Upper lobe of left lung (tissue), 6 donors: ENCODE measurements at places on chromosomes 5 and 9. TPM values are rescaled to one million over a fixed set of nuclear protein-coding genes. Genes with fewer than 3 reads are reported as not detected.

- H3K4me3 ChIP-seq: no peak overlapping the region
- no peaks in the 10 kb centered on the region for H3K36me3 ChIP-seq
Measured at GRCh38 chr9:93958819-93959682, 3.9 kb upstream of the BARX1 start.

- no peaks in the 10 kb centered on the region for H3K27me3 ChIP-seq
- H3K4me3 ChIP-seq: no peak overlapping the region
- no peak overlapping the region for H3K27ac ChIP-seq
- no peak for DNase-seq
- H3K36me3 ChIP-seq: no peaks in the 10 kb centered on the region
Measured at GRCh38 chr5:56191656-56192055, 41.5 kb downstream of the ANKRD55 start.

DNA sequence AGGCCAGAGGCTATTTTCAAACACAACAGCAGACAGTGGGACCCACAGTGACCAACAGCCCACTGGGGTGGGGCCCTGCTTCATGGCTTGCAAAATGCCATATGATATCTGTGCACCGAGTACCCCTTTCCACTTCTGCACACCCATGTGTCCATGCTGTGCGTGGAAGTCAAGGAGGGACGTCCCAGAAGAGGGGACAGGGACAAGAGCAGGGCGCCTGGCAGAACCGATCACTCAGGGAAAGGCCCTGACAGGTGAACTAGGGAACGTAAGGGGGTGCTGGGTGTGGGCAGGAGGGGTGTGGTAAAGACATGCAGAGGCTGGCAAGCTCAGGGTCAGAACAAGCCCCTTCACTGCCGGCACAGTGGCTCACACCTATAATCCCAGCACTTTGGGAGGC, 7.6 kb upstream of the TTLL11 start:
- H3K36me3 ChIP-seq: no peaks in the 10 kb centered on the region
- no peaks in the 10 kb centered on the region for H3K27me3 ChIP-seq
- H3K4me1 ChIP-seq: peaks cover 5% of the 10 kb centered on the region
- H3K4me3 ChIP-seq: no peak overlapping the region
- no peak for DNase-seq

GRCh38 chr5:61790678-61791077, 458.6 kb downstream of the ZSWIM6 start:
- no peak overlapping the region for H3K4me3 ChIP-seq
- H3K36me3 ChIP-seq: no peaks in the 10 kb centered on the region
- H3K27ac ChIP-seq: no peak overlapping the region
- H3K27me3 ChIP-seq: no peaks in the 10 kb centered on the region
- no peak for DNase-seq

DNA sequence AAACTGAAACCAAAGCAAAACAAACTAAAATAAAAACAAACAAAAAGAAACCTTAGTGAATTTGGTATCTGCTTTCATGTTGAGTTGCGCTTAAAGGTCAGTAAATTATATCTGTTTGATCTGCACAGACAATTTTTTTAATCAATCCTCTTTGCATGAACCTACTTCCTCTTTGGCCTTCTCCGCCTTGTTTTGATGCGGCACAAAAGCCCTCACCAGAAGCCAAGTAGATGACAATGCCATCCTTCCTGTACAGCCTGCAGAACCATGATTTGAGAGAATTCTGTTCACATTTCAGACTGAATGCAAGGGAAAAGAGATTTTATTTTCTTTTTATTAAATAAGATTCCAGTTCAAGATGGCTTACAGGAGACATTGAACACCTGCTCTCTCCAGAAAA, 473.6 kb upstream of the FTMT start:
- no peak overlapping the region for H3K27ac ChIP-seq
- no peaks in the 10 kb centered on the region for H3K27me3 ChIP-seq
- H3K4me1 ChIP-seq: no peaks in the 10 kb centered on the region
- H3K4me3 ChIP-seq: no peak overlapping the region
- DNase-seq: no peak

DNA sequence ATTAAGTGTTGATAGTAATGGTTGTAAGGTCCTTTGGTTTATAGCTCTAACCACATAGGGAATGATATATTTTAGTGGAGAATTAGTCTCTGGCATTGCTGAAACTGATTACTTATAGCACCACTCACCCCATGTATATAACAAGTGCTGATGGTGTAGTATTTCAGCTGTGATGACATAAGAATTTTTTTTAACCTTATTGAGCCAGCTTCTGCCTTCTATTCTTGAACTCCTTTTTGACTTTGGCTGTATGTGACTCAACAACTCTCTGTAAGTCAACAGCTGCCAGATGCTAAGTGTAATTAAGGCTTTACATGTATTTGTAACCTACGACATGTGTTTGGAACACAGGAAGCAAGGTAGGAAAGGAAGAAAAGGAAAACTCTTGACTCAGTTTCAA, 929.6 kb upstream of the WWC1 start:
- H3K36me3 ChIP-seq: no peaks in the 10 kb centered on the region
- no peak overlapping the region for H3K27ac ChIP-seq
- no peak for DNase-seq
- H3K27me3 ChIP-seq: no peaks in the 10 kb centered on the region
- no peak overlapping the region for H3K4me3 ChIP-seq

GRCh38 chr5:77337686-77338085, 127.2 kb downstream of the PDE8B start:
- no peaks in the 10 kb centered on the region for H3K4me1 ChIP-seq
- H3K36me3 ChIP-seq: no peaks in the 10 kb centered on the region
- DNase-seq: no peak

DNA sequence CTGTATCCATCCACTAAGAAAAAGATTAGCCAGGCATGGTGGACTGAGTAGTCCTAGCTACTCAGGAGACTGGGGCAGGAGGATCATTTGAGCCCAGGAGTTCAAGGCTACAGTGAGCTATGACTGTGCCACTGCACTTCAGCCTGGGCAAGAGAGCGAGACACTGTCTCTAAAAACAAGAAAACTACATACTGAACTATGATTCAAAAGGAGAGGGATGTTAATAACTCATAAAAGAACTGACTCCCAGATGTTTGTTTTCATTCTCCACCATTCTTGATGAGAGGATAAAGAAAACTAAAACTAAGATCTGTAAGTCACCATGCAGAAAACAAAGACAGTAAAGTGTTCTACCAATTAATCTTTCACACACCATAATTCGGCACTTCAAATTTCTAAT, 53.5 kb downstream of the AUH start:
- H3K4me3 ChIP-seq: no peak overlapping the region
- no peak for DNase-seq
- no peaks in the 10 kb centered on the region for H3K27me3 ChIP-seq
- no peak overlapping the region for H3K27ac ChIP-seq
- H3K4me1 ChIP-seq: peaks cover 6% of the 10 kb centered on the region
- H3K36me3 ChIP-seq: no peaks in the 10 kb centered on the region

Gene PCDHGC5
- total RNA-seq: 0.61 TPM

Gene CDH9
- total RNA-seq: not detected

Gene CNTFR
- 3.3 TPM for total RNA-seq

Gene ENTPD8
- total RNA-seq: not detected

Gene LURAP1L
- 25.4 TPM for total RNA-seq
